ENCODE measurements at places on chromosomes 1 and 21.

- no peak for DNase-seq
These were observed 242.0 kb downstream of the GRIK3 start for GRCh38 chr1:36792292-36792691.

- DNase-seq: peak; percentile 74
These were observed 125.7 kb upstream of the TMPRSS15 start for GRCh38 chr21:18529254-18529653.

DNA sequence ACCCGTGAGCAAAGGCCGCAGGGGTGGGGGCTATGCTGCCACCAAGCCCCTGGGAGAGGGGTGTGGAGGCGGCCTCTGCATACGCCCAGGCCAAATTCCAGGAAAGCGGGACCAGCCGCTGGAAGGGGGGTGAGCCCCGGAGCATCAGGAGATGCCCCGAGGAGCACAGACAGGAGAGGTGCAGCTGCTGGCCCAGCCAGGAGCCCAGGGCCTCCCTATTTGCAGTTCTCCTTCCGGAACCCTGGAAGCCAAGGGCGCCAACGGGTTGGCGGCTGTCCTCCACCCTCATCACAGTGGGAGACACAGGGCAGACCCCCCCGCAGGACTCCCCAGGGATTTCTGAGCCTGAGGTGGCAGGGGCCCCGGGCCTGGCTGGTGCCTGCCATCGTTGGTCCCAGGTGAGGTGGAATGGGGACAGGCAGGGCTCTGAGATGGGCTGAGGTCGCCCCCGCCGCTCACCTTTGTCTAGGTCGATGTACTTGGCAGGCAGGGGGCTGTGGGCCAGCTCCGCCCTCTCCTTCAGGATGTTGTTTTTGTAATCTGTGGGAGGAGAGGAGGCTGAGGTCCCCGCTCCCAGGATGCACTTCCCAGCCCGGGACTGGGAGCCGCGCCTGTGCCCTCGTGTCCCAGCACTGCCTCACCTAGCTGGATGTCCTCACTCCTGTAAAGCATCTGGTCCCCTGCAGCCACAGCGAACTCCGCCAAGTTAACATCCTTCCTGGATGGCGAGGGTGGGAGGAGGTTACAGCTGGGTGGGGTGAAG, 4.4 kb upstream of the DVL1 start:
- no peak for DNase-seq

DNA sequence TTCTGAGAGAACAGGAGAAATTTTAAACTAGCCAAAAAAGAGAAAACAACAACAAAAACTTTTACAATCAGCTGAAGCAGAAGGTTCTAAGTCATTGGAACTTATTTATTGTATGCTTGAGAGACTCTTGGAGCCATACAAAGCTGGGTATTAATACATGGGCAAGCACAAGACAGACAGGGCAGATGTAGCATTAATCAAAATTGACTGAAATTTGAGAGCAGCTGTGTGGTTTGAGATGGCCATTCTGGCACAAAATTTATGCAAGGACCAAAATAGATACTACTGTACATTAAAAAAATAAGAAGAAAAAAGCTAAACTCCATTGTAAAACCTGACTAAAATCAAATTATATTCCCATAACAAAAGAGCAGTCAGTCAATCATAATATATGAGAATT, 892.5 kb downstream of the PLA2G4A start:
- DNase-seq: no peak

- DNase-seq: no peak
These were observed 2.5 kb downstream of the PDZK1IP1 start for GRCh38 chr1:47187231-47187925.
